ENCODE measurements at places on chromosomes 7 and 10.

DNA sequence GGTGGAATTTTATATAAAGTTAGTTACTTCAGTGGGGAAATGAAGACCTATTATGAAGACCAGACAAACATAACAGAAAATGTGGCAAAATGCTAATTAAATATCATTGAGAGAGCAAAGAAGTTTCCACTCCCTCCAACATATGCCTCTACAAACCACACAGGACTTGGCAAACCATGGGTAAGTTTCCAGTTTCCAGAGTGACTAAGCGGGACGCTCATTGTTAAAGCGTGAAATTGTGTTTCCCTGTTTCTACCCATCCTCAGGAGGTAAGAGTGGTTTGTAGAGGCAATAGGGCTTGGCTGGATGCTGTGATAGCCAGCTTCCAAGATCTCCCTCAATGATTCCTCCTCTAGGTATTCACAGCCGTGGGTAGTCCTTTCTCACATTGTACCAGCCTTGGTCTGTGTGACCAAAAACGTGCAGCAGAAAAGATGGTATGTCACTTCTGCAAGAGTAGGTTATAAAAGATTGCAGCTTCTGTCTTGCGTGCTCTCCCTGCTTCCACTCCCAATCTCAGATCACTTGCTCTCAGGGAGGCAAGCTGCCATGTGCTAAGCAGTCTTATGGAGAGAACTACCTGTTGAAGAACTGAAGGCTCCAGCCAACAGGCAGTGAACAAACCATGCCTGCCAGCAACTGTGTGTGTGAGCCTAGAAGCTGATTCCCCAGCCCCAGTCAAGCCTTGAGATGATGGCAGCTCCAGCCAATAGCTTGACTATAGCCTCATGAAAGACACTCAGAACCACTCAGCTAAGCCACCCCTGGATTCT lies 35.7 kb downstream of the CBX3 start:
- no peak for DNase-seq

GRCh38 chr10:60513281-60513680 lies 123.6 kb upstream of the ANK3 start:
- no peak for DNase-seq

GRCh38 chr7:31456646-31457368 lies 57.1 kb upstream of the ITPRID1 start:
- DNase-seq, result no peak

GRCh38 chr10:55449981-55450380 lies 649.0 kb upstream of the PCDH15 start:
- no peak for DNase-seq

DNA sequence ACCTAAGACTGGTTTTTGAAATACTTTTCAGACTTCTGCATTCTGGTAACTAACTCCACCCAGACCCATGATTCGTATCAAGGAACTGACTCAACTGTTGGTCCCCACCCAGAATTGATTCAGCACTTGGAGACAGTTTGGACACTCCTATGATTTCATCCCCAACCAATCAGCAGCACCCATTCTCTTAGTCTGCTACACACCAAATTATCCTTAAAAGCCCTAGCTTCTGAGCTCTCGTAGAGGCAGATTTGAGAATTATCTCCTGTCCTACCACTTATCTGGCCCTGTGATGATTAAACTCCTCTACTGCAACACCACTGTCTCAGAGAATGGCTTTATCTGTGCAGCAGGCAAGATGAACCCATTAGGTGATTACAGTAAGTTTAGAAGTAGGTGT lies 7.7 kb upstream of the GSTO1 start:
- DNase-seq, result no peak

DNA sequence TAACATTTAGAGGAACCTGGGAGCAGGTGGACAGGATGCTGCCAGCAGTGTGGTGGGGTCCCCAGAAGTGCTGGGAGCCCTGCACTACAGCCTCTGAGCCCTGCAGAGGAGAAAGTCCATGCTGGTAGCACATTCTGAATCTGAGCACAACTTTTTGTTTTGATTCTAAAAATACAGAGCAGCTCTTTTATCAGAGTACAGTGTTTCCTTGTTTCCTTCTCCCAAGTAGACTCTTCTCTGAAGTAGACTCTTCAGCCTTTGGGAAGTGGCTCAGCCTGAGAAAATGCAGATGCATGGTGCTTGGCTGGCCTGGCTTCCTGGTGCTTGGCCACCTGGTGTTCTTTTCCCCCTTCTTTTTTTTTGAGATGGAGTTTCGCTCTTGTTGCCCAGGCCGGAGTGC lies 9.1 kb downstream of the ADCY1 start:
- no peak for DNase-seq

DNA sequence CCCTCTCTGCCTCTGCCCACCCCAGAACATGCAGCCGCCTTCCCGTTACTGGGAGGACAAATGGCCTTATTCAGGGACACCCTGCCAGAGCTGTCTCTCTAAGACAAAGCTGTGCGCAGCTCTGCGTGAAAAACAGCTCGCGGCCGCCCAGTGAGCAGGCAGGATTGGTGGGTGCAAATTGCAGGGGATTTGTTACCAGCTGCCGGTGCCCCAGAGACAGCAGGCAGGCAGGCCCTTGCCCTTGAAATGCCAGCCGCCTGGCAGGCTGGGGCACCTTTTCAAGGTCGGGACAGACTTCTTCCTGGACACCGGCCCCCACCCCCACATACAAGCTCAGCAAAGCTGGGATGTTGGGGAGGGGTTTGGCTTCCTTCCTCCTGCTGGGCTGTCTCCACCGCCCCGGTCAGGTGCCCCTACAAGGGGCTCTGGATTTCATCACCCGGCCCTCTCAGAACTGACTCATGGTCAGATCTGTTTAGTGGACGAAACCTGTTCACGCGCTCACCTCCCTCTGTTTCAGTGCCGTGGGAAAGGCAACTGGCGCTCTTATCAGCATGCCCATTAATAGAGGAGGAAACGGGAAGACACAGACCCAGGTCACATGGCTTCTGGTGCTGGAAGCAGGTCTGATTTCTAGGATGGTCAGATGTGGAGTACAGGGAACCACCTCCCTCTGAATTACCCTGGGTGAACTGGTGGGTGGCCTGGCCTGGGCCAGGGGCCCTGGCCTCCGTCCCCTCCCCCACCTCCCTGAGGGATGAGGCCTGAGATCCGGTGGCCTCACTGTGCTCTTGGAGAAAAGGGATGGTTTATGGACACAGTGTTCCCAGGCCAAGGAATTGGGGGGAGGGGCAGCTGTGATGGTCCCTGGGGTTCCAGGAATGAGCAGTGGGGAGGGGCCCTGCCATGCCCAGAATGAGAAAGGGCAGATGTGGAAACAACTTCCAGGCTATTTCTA lies 123.9 kb upstream of the PPIF start:
- no peak for DNase-seq

DNA sequence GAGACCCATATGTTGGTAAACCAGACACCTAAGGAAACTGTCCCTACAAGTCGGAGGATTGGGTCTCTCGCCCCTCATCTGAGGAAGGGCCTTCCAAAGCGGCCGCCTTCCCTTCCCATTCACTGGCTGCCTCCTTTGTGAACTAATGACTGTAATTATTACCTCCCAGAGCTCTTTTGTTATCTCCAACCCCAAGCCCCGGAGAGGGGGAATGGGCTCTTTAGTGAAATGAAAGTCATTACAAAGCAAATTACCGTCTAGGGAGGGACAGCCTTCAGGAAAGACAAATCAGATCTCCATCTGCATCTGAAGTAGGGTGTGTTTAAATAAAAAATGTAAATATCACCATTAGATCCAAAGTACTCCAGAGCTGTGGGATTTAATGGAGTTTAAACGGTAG lies 2.6 kb upstream of the GAD2 start:
- DNase-seq, result no peak

GRCh38 chr10:76440426-76440825 lies 1009.0 kb downstream of the LRMDA start:
- DNase-seq, result no peak

Data from HuH-7.5 (cell line).